ENCODE measurements at places on chromosomes 6 and 20.

DNA sequence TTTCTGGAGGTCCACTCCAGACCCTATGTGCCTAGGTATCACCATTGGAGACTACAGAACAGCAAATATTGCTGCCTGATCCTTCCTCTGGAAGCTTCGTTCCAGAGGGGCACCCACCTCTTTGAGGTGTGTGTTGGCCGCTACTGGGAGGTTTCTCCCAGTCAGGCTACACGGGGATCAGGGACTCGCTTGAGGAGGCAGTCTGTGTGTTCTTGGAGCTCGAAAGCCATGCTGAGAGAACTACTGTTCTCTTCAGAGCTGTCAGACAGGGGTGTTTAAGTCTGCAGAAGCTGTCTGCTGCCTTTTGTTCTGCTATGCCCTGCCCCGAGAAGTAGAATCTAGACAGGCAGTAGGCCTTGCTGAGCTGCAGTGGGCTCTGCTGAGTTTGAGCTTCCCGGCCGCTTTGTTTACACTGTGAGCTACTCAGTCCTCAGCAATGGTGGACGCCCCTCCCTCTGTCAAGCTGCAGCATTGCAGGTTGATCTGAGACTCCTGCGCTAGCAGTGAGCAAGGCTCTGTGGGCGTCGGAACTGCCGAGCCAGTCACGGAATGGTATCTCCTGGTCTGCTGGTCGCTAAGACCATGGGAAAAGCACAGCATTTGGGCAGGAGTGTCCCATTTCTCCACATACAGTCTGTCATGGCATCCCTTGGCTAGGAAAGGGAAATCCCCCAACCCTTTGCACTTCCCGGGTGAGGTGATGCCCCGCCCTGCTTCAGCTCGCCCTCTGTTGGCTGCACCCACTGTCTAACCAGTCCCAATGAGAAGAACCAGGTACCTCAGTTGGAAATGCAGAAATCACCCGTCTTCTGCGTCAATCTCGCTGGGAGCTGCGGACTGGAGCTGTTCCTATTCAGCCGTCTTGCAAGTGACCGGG is 32.5 kb upstream of the ASCC3 start:
- no peak for DNase-seq

DNA sequence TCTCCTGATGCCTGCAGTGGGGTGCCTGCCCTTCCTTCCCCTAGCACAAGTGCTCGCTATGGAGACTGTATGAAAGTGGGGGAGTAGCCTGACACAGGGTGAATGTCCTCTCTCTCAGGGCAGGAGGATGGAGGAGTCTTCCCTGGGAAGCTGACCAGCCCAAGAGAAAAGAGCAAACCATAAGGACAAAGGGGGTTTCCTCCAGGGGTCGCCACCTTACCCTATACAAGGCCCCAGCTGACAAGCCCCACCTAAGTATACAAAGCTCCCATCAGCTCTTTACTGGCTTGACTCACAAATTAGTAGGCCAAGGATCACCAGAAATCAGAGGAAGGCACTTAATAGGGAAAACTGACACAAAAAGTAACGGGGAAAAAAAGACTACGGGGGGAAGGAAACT is 54.1 kb downstream of the PLAGL1 start:
- DNase-seq = no peak

- DNase-seq = no peak
These were observed 148.7 kb upstream of the JARID2 start for GRCh38 chr6:15096894-15097837.

DNA sequence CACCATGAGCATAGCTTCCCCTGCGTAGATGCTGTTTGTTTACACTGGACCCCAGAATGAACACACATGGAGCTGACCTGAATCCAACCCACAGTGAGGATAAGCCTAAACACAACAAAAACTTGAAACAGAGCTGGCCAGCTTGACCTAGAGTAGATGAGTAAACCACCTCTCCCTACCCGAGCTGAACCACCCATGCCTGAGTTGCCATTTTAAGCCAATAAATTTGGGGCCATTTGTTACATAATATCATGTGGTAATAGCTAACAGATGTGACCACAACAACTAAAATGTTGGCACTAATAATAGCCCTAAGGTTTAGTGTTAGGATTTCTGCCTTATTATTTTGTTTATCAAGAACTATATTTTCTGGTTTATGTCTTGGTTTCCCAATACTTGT is 103.2 kb upstream of the GRIK2 start:
- no peak for DNase-seq

DNA sequence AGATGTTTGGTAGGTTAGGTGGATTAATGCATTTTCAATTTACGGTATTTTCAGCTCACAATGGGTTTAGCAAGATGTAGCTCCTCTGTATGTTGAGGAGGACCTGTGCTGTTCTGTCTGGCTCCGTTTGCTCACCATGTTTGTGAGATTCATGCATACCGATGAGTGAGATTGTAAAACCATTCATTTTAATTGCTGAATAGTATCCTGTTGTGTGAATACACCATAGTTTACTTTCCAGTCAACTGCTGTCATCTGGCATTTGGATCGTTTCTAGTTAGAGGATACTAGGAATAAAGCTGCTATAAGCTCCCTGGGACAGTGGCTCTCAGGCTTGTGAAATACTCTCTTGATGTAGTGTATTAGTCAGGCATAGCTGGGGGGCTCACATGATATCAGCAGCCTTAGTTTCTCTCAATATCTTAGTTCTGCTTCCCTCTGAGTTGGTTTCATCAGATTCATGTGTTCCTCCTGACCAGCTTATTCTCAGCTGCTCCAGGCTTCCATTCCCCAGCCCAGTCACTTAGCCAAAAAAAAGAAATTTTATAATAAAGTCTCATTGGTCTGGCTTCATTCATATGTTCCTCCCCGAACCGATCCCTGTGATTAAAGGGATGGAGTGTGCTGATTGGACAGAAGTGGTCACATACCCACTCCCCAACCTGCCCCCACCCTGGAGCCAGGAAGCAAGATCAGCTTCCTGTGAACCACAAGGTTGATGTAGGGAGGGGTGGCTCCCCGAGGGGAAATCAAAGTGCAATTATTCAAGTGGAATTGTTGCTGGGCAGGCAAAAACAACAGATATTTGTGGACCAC is 10.9 kb upstream of the B4GALT5 start:
- DNase-seq = no peak

All from stimulated activated CD8-positive, alpha-beta memory T cell treated with anti-CD3 and anti-CD28 coated beads, Interleukin-4, amount 100 ng/mL, for 4 hours (primary cell).